Left colon (tissue), 2 donors: ENCODE measurements at places on chromosomes 5 and 9.
A peak's percentile ranks its signal among the peaks of the same experiment; 100 is the strongest.

DNA sequence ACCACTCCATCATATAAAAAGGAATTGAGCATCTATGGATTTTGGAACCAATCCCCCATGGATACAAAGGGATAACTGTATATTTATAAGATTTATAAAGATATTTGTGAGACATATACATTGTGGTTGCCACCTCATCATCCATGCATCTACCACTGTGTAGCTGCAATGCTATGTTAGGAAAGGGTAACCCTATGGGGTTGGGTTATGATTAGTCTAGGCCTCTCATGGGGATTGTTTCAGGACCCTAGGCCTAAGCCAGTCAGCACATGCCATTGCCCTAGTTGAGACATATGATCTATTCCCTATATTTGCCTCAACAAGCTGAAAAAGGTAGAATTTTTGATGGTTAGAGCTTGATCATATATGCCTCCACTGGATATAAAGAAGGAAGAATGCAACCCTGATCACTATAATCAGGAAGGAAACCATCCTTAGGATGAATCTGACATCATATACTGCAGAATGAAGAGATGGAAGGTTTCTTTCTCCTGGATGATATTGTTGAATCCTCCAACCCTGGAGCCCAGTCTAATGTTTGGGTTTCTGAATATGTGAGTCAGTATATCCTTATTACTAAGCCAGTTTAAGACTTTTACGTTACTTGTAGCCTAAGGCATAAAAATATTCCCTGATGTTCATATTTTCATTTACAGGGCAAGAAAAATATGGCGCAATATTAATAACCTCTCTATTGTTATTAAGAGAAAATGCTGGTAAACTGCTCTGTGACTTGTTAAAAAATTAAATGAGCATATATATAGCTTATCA lies 94.2 kb downstream of the ADAMTS19 start:
- DNase-seq, result no peak

GRCh38 chr9:18910916-18911315 lies 122.1 kb downstream of the SAXO1 start:
- DNase-seq, result no peak

GRCh38 chr5:123119334-123119986 lies 30.4 kb downstream of the PRDM6 start:
- peak; percentile 17 for DNase-seq

GRCh38 chr9:72352911-72353388 lies 12.1 kb downstream of the ZFAND5 start:
- DNase-seq, result no peak

DNA sequence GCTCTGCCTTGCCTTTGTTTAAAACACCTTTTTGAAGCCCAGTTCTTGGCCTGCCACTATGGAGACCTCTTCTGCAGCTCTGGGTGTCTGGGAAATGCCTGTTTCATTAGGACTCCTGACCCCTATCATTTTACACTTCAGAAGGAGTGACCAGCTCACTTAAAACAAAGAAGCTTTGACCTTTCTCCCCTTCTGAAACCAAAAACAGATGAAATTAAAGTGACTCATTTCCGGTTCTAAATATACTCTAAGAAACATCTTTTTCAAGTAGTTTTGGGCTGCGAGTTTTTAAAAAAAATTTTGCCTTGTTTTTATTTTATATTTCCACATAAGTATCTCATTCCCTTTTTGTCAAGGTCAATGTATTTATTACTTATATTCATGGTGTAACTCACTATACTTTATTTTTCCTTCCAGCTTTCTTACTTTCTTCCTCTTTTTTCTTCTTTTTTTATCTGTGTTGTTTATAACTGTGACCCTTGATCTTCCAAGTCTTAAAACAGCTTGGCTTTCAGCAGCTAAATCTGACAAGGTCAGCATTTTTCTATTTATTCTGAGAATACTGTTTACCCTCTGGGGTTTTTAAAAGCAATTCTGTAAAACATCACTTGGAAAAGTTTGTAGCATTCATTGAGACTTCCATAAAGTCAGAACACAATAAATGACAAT lies 672.9 kb downstream of the NR2F1-AS1 start:
- DNase-seq, result no peak
